Activated naive CD8-positive, alpha-beta T cell treated with anti-CD3 and anti-CD28 coated beads, Interleukin-2, amount 10 ng/mL, durations not matched to agents 7 days and 5 days (primary cell): ENCODE measurements at places on chromosomes 16 and 17. TPM values are rescaled to one million over a fixed set of nuclear protein-coding genes. Genes with fewer than 3 reads are reported as not detected.

DNA sequence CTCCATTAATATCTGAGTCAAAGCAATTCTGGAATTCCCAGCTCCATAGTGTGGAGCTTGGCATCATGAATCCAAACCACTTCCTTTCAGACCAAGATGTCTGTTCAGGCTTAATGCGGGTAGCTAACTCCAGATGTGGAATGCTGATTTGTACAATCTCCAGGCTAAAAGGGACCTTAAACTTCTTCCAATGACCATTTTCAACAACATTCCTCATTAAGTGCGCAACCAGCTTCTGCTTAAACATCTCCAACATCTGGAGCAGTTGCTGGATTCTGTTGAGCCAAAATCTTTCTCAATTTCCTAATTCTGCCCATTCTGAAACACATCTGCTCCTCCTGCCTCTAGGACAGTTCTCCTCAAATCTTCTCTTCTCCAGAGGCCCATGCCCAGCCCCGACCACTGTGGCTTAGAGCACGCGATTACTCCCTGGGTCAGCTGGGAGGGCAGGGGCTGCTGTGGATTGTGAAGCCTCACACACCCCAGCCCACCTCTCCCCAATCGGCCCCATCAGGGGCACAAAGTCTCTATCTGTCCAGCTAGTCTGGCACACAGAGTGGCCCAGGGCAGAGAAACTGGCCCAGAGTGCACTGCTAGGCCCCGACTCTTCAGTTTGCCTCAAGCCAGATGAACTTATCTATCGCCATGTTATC is 36.2 kb downstream of the ASPA start:
- H3K27ac ChIP-seq, result no peak overlapping the region
- no peaks in the 10 kb centered on the region for H3K4me1 ChIP-seq
- H3K27me3 ChIP-seq, result no peaks in the 10 kb centered on the region
- H3K36me3 ChIP-seq, result no peaks in the 10 kb centered on the region

DNA sequence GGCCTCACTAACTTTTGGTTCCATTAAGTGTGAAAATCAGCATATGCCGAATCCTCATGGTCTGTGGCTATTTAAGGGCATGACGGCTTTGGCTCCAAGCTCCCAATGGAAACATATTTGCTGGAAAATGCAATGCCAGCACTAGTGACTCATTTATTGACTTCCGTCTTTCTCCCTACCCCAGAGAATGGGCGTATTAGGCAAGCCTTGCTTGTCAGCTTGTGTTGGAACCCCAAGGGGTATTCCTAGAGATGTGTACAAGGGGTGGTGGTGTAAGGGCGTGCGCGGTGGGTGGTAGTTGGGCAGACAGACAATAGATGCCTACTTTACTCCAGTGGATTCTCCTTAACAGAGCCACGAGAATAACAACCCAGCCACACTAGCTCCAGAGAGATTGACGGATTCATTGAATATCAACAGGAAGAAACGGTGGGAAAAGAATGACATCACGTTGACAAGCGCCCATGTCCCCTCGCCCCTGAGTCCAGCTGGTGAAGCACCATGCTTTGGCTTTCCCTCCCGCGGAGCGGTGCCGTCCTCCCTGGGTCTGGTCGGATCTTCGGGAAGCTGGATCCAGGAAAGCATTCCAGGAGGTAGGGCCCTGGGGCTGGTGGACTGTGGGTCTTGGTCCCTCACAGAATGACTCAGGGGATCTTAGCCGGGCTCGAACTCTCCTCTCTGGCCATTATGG is 10.3 kb downstream of the CD300LB start:
- peaks cover 6% of the 10 kb centered on the region for H3K36me3 ChIP-seq
- H3K27ac ChIP-seq, result no peak overlapping the region
- no peak for DNase-seq
- H3K4me1 ChIP-seq, result peaks cover 11% of the 10 kb centered on the region
- peaks cover 18% of the 10 kb centered on the region for H3K27me3 ChIP-seq

Gene FBXO31
- 36.6 TPM for total RNA-seq

- DNase-seq, result no peak
- no peak overlapping the region for H3K4me3 ChIP-seq
- H3K27ac ChIP-seq, result no peak overlapping the region
- no peaks in the 10 kb centered on the region for H3K36me3 ChIP-seq
- peaks cover 6% of the 10 kb centered on the region for H3K27me3 ChIP-seq
These were observed 11.9 kb downstream of the FZD2 start for GRCh38 chr17:44568945-44569858.
